Bronchial smooth muscle cell (primary cell): ENCODE measurements at places on chromosomes 6 and 20. TPM values are rescaled to one million over a fixed set of nuclear protein-coding genes. Genes with fewer than 3 reads are reported as not detected.

Gene BMP2
- total RNA-seq: 0.86 and 2.2 TPM in 2 replicates

Gene ARFGAP1
- total RNA-seq: 61.4 and 64.8 TPM in 2 replicates

Gene SEL1L2
- total RNA-seq: not detected in 2 replicates

Gene PLEKHG1
- 0.32 and 3.3 TPM in 2 replicates for total RNA-seq

Gene UFL1
- 22.2 and 29.5 TPM in 2 replicates for total RNA-seq

Gene QKI
- 64.2 and 71.8 TPM in 2 replicates for total RNA-seq

Gene AHI1
- 21.3 and 23.3 TPM in 2 replicates for total RNA-seq

Gene LY6G6C
- not detected in 2 replicates for total RNA-seq

Gene TEAD3
- total RNA-seq: 3.8 TPM in 2 replicates

Gene IL17F
- not detected in 2 replicates for total RNA-seq

Gene PSMB1
- 257 and 330 TPM in 2 replicates for total RNA-seq

Gene TTI1
- 13.2 and 16.5 TPM in 2 replicates for total RNA-seq

Gene FRMD1
- not detected in 2 replicates for total RNA-seq

Gene SIRPD
- total RNA-seq: not detected in 2 replicates

Gene KCNK5
- not detected in 2 replicates for total RNA-seq

Gene EFCAB8
- total RNA-seq: under 0.01 TPM in 1 of 2 replicates, not detected in the other

Gene ENPP5
- total RNA-seq: under 0.01 TPM in 1 of 2 replicates, not detected in the other
